ENCODE measurements at places on chromosomes 4 and X. TPM values are rescaled to one million over a fixed set of nuclear protein-coding genes. Genes with fewer than 3 reads are reported as not detected.

- DNase-seq: no peak
Measured at GRCh38 chrX:119459181-119459580, 9.1 kb upstream of the SLC25A5 start.

GRCh38 chrX:141185366-141185765 is 8.4 kb upstream of the LDOC1 start:
- DNase-seq: no peak

GRCh38 chrX:27735914-27736313 is 71.9 kb upstream of the MAGEB10 start:
- DNase-seq: no peak

GRCh38 chrX:1400049-1400448 is 8.1 kb upstream of the SLC25A6 start:
- DNase-seq: no peak

DNA sequence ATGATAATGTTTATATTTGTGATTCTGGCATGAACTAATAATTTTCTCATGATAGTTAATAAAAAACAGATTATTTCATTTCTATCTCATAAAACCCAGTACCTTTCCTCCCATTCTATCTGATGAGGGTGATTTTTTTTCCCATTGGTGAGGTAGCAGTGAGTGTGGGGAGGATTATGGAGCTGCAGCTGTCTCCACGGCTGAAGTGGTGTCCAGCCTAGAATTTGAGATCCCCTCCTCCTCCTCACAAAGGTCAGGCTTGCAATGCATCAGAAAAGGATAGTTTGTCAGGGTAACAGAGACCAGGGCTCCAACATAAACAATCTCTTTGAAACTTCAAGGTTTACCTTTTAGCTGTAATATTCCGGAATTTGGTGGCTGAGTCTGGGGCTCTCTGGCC is 60.9 kb downstream of the C4orf51 start:
- no peak for DNase-seq

- DNase-seq: no peak
Measured at GRCh38 chrX:129791961-129792570, 12.3 kb downstream of the SASH3 start.

GRCh38 chr4:121913667-121914066 is 38.2 kb downstream of the TRPC3 start:
- DNase-seq: no peak

- no peak for DNase-seq
Measured at GRCh38 chr4:24805566-24805965, 10.2 kb downstream of the SOD3 start.

DNA sequence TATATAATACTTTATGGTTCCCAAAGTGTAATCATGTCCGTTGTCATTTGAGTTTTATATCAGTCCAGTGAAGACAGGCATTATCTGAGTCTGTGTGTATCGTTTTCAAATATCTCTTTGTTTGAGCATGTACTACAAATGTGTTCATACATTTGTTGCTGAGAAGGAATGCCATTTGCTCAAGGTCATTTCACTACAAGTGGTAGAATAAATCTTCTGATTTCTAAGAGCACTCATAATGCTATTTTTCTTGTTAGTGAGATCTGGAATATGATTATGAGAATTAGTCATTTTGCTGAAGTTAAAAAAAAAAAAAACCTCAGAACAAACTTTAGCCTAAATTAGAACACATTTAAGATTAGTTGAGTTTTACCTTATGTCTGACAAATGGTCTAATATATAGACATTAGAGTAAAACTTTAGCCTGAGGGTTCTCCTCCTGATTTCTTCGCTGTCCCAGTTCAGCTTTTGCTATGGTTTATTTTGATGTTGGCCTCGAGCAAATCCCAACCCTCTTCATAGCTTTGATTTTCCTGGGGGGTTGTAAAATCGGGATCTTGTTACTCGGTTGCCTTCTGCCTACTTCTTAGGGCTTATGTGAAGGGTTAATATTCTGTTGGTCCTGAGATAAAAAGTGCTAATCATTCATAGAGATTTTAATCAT is 87.1 kb downstream of the TMEM131L start:
- DNase-seq: no peak

DNA sequence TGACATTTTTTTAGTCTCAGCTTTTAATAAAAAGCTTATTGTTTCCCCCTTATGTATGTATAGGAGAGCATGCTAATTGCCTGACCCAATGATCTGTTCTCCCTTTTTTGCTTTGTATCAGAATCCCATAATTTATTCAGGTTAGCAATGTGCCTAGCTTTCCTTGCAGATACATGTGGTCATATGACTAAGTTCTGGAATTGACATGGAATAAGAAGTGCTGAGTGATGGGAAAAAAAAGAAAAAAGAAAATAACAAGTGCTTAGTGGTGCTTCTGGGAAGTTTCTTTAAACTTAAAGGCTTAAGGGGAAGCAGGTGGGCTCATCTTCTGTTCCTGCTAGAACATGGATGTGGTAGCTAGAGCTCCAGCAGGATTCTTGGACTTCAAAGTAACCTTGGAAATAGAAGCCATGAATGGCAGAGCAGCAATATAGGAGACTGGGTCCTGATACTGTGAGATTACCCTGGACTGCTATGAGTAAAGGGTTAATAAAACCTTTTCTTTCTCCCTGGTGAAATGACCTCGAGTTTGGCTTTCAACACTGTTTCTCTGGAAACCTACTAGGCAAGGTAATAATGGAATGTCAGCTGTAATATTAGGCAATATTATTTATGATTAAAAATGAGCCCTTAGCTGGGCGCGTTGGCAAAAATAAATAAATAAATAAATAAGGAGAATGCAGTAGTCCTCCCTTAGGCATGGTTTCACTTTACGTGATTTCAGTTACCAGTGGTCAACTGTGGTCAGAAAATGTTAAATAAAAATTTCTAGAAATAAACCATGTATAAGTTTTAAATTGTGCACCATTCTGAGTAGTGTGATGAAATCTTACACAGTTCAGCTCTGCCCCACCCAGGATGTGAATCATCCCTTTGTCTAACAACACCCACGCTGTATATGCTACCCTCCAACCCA is 16.7 kb upstream of the RBM41 start:
- no peak for DNase-seq

Gene SPANXN3
- not detected for total RNA-seq

Gene HSFX2
- total RNA-seq: not detected

Measured in Caco-2 (cell line).